Right renal pelvis (tissue), 4 donors: ENCODE measurements at places on chromosomes 12 and 14. TPM values are rescaled to one million over a fixed set of nuclear protein-coding genes. Genes with fewer than 3 reads are reported as not detected.

The RD3L gene
- polyA plus RNA-seq: not detected

The MIP gene
- not detected for polyA plus RNA-seq

The PRPH gene
- not detected for polyA plus RNA-seq

The AQP6 gene
- 21.2 TPM for polyA plus RNA-seq

The LRRC9 gene
- polyA plus RNA-seq: 2.0 TPM

The NGB gene
- 0.05 TPM for polyA plus RNA-seq

DNA sequence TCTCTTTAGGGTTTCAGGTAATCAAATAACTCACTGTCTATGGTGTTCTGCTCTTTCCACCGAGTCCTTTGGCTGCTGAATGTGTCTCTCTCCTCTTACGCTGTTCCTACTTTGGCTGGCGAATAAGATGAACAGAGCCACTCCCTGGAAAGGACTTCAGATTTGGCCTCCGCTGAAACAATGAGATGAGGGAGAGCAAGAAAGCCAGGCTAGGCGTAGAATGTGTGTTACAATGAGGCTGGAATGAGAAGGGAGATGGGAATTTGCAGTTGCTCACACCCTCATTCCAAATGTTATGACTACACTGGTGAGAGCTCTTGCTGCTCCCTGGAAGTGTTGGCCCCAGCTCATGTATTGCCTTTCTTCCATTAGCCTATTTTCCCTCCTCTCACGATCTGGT lies at the start of gene MFAP5:
TSS of gene MFAP5 (minus strand) at position 234 of the 400 bp plus-strand sequence. CDS start 722 bp downstream, outside the sequence.
- DNase-seq: no peak

GRCh38 chr12:63882844-63883243 lies 38.3 kb downstream of the SRGAP1 start:
- DNase-seq: no peak

GRCh38 chr12:39505023-39505422 lies 62.1 kb upstream of the KIF21A start:
- no peak for DNase-seq

GRCh38 chr14:54919330-54919729 lies 16.7 kb upstream of the GCH1 start:
- DNase-seq: no peak

The ANKLE2 gene
- 60.1 TPM for polyA plus RNA-seq

GRCh38 chr14:99902925-99903324 lies 109.7 kb downstream of the EML1 start:
- no peak for DNase-seq

GRCh38 chr12:51751661-51752060 lies 96.9 kb downstream of the FIGNL2 start:
- no peak for DNase-seq

DNA sequence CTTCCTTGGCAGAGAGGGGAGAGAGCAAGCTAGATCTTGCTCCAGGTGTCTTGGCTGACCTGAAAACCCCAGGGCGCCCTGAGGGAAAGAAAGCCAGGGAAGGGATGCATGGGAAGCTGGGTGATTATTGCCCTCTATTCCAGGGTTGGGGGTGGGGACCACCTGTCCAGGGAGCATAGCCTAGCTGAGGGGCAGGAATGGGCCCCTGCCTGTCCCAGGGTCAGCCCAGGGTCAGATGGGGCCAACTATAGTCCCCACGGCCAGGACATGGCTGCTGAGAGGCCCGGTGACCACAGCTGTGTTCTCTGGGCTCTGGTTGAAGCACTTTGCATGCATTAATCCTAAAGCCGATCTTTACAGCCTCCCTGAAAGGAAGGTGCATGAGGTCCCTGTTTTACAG lies 30.1 kb upstream of the ZFP36L1 start:
- DNase-seq: no peak

DNA sequence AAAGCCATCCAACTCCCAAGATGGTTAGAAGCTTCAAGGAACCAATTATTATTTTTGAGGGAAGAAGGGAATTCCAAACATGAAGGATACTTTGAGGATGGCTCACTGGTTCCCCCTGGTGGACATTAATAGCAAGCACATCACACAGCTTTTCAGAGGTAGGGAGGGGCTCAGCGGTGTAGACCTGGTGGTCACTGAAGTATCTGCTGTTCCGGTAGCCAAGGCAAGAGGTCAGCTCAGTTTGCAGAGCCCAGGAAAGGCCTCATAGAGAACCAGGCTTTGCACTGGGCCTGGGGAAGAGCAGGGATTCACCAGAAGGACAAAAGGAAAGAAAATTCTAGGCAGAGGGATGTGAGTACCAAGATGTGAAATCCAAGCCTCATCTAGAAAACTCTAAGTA lies 118.7 kb downstream of the KSR2 start:
- no peak for DNase-seq

- no peak for DNase-seq
Observed at GRCh38 chr12:3744229-3744901, 8.5 kb downstream of the CRACR2A start.

DNA sequence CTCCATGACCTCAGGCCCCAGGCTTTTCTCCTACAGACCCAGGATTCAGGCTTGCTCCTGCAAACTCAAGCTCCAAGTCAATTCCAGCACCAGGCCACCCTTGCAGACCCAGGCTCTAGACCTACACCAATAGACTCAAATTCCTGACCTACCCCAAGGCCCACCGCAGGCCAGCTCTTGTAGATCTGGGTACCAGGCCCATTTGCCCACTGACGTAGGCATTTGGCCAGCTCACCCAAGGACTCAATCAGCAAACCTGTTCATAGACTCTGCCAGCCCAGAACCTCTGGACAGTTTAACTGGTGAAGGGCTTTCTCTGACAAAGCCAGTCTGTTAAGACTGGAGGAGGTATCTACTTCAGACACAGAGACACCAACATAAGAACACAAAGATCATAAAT lies 52.3 kb downstream of the SPTSSA start:
- DNase-seq: no peak

DNA sequence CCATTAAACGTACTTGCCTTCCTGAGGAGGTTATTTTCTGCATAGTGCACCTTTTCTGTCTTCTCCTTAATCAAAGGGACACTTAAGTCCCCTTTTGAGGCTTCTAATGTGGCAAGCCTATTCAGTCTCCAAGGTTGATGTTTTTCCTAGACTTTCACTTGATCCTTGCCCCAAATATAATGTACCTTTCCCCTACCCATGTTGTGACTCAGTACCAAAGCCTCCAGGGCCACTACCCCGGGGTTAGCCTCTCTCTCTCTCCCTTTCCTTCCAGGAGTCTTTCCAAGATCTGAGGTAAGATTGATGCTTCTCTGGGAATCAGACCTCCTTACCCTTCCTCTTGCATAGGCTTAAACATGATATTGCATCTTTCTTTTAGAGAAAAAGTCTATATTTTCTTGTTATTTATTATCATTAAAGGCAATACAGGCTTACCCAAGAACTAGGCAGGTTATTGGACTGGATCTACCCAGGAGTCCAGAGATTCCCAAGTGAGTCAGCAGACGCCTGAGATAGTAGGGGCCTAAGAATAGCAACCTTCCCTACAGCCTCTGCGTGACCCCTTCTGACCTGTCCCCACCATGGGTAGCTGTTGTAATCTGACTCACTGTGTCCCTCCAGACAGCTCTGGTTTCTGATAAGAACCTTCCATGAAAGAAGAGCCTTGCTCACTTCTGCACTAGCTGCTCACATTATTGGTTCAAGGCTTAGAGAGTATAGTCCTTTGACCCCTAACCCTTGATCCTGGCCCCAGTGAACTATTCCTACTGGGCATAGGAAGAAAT lies 172.9 kb downstream of the ZFP36L1 start:
- DNase-seq: no peak

The ADAMTS20 gene
- polyA plus RNA-seq: 0.96 TPM

DNA sequence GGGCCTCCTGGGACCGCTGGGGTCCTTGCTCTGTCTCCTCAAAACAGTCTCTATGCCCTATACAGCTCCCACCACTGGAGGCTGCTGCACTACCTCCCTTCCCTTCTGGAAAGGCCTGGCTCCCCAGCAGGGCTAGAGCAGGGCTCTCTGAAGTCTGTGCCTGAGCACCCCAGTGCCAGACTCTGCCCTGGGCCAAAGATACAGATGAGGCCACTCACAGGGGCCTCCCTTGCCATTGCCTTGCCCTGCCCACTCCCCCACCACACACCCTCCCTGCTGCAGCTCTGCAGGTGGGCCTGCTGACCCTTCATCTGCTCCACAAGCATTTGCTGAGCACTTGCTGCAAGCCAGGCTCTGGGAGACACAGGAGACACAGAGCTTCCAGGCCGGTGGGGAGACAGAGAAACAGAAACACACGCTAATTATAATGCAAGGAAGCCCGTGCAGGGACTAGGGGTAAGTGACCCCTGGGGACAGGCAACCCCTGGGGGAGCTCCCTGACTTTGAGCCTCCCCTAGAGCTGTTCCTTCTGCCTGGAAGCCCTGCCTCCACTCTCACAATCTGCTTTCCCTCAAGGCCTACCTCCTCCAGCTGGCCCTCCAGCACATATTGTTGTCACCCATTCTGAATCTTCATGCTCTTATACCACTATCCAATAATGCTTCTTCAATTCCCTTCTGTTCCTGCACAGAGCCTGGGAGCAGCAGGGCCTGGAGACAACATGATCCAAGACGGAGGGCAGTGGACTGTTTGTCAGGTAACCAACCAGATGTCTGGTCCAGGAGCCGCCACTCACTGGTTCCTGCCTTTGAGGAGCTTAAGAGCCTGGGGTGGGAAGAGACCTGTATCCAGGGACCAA lies 32.6 kb upstream of the PNMA1 start:
- no peak for DNase-seq

The PRICKLE1 gene
- 57.8 TPM for polyA plus RNA-seq

- DNase-seq: no peak
Observed at GRCh38 chr14:24857277-24857676, 192.7 kb downstream of the STXBP6 start.

- DNase-seq: no peak
Observed at GRCh38 chr14:32190673-32191072, 11.2 kb upstream of the RNU6-7 start.

The KRT80 gene
- polyA plus RNA-seq: 1.0 TPM

- DNase-seq: no peak
Observed at GRCh38 chr14:64733899-64734298, 29.7 kb downstream of the PLEKHG3 start.

GRCh38 chr14:100566119-100566518 lies 21.1 kb downstream of the BEGAIN start:
- DNase-seq: no peak

GRCh38 chr12:4119157-4119761 lies 154.3 kb upstream of the CCND2 start:
- no peak for DNase-seq

DNA sequence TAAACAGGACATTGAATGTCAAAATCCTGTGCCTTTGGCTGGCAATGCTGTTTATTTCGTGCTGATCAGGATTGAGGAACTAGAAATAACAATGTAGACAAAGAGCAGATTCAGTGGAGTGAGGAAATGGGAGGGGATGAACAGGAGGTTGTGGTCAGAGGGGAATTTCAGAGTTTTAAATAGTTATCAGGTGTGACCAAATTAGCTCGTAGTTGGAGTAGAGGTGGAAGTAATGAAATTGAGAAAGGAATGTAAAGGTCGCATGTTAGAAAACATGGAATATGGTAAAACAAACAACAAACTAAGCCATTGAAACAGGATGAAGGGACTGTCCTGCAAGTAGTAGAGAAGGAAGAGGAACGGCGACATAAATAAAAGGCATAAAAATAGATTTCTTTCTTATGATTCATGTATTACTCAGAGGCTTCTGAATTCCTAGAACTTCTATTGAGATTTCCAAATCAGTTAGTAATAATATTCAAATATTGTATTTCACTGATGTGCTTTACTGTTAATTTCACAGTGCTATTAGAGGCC lies 9.5 kb upstream of the SAV1 start:
- DNase-seq: no peak

The RTL1 gene
- polyA plus RNA-seq: not detected

DNA sequence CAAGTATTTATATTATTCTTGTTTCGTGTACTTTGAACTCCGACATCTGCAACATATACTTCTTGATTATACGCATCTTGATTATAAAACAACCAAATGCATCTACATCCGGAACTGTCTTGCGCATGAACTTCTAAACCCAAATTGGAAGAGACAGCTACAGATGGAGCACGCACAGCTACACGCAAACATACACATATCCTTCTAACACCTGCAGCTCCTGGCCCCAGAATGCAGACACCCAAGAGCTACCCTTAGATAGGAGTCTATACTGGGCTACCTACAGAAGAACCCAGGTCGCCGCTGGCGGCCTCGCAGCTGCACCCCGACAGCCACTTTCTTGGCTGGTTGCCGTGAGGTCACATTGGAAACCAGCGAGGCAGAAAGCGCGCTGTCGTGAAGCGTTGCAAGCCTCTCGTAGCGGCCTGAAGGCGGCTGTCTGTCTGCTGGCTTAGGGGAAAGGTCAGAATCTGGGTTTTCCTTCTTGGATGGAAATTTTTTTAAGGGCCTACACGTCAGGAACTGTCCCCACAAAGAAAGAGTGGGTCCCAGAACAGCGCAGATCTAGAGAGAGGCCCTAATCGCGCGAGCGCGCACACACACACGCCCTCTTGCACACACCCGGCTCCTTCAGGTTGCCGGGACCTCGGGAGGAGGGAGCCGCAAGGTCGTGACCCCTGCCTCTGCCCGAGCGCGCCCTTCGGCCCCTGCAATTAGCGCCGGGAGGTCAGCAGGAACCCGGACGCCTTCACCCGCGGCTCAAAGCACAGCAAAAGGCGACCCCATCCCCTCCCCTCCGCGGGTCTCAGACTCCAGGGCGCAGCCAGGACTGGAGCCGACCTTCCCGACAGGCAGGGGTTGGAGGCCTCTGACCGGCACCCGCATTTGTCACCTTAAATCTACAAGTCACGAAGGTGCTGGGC lies 17.0 kb downstream of the TBX3 start:
- DNase-seq: no peak

DNA sequence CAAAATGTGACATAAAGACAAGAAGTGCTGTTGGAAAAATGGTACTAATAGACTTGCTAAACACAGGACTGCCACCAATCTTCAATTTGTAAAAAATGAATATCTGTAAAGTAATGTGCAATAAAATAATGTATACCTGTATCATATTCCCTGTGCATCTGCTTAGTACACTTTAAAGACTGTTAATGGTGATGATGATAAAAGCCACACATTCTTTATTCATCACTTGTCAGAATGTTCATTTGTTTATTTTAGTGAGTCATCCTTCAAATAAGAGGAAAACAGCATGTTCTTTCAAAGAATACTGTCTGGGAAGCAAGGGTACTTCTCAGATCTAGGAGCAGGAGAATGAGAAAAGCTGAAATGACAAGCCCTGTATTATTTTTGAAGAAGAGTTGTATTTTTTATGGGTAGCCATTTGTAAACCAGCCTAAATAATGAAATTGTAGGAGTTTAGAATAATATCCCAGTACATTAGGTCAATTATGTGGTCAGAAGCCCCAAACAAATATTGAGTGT lies 78.3 kb upstream of the PSMA6 start:
- no peak for DNase-seq

The TSPAN19 gene
- 1.2 TPM for polyA plus RNA-seq

GRCh38 chr14:101914083-101914482 lies 50.3 kb upstream of the DYNC1H1 start:
- DNase-seq: no peak

The GPR137C gene
- polyA plus RNA-seq: 6.7 TPM

The CCDC60 gene
- 0.15 TPM for polyA plus RNA-seq

The TAS2R9 gene
- polyA plus RNA-seq: not detected

DNA sequence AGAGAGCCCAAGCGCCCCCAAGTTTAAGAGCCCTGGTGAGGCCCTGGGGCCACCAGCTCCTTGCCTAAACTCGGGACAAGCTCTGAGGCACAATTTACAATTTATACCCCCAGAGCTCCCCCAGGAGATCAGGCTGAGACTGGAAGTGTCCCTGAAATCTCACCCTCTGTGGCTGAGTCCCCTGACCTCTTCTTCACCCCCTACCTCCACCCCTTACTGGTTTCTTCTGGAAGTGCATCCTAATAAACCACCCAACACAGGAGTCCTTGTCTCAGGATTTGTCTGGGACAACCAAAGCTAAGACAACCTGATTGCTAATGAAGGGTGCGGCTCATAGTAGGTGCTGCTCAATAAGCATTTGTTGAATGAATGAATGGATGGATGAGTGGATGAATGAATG lies 206.4 kb downstream of the BCL11B start:
- DNase-seq: no peak
